ENCODE measurements at places on chromosomes 12 and 14.
A peak's percentile ranks its signal among the peaks of the same experiment; 100 is the strongest.

GRCh38 chr12:91249054-91249453 is 66.4 kb upstream of the DCN start:
- no peak for DNase-seq

DNA sequence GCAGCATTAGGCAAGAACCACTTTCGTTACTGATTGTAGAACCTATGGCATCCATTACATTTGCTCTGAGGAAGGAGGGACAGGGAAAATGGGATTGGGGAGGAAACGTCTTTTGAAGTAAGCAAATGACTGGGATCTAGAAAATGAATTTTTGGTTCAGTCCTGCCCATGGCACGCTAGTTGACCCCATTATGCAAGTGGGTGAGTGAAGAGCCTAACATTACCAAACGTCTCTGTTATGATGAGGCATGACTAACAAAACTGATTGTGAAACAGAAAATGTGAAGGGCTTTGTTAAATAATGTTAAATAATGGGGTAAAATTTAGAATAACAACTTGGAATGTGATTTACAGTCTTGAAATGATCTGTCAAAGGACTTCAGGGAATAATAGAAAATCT is 38.9 kb downstream of the CPSF2 start:
- no peak for DNase-seq

- no peak for DNase-seq
Observed at GRCh38 chr12:71865757-71866536, 26.4 kb downstream of the TBC1D15 start.

DNA sequence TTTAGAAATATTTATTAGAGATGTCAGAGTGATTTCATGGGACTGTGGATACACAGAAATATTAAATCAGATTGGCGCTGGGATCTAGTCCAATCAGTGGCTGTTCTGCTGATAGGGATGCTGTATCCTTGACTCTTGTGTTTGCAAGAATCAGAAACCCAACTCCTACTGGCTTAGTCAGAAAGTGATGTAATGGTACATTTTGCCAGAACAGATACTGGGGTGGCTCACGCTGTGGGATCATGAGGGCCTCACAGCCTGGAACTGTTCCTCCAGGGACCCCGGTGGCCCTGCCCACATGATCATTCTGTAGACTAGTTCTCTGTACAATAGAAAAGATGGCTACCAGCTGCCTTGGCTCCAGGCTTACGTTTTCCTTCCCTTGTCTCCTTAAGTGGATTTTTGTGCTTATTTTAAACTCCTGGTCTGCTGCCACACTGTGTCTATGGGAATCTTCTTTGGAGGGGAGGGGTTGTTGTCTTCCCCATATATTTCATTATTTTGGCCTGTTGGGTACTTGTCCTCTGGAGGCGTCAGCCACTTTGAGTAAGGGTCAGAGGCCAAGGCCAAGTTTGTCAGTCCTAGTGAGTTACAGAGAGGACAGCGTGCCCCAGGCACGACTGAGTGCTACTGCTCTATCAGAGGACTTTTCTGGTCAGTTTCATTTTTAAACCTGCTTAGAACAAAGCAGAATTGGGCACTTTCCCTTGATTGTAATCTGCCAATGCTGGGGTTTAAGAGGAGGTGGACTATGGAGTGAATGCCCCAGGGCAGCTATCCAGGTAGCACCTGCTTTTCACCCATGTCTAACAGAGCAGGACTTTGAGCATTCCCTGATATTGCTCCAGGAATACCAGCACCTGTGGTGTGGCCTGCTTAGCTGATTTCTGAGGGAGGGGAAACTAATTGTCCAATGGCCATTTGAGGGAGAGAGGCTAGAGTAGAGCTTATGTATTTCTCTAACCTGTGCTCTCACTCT is 164.3 kb downstream of the SLC5A8 start:
- no peak for DNase-seq

DNA sequence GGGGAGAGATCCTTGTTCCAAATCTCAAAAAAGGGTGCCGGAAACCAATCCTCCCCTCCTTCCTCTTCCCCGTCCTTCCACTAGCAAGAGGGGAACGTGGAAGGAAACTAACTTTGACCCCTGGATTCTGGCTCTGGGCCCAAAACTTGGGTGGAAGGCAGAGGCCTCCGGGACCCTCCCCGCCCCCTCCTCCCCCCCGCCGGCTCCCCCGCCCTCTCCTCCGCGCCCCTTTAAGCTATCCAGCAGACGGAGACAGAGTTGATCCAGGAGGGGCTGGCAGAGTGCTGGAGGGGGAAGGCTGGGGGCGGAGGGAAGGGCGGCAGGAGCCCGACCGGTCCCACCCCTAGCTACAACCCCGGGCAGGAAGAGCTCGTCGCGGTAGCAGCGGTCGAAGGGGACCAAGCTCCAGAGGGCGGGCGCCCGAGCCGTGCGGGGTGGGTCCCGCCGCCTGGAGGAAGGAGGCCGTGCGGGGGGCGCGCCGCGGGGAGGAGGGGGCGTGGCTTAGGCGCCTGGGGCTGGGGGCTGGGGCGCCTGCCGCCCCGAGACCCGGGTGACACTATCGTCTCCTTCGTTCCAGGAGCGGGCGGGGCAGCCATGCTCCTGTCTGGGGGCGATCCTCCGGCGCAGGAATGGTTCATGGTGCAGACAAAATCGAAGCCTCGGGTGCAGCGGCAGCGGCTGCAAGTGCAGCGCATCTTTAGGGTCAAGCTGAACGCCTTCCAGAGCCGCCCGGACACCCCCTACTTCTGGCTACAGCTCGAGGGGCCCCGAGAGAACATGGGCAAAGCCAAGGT is at the start of gene NYNRIN:
Gene NYNRIN (plus strand): TSS at position 351 of the 794 bp plus-strand sequence. CDS start 244 bp downstream, at position 595.
- no peak for DNase-seq

DNA sequence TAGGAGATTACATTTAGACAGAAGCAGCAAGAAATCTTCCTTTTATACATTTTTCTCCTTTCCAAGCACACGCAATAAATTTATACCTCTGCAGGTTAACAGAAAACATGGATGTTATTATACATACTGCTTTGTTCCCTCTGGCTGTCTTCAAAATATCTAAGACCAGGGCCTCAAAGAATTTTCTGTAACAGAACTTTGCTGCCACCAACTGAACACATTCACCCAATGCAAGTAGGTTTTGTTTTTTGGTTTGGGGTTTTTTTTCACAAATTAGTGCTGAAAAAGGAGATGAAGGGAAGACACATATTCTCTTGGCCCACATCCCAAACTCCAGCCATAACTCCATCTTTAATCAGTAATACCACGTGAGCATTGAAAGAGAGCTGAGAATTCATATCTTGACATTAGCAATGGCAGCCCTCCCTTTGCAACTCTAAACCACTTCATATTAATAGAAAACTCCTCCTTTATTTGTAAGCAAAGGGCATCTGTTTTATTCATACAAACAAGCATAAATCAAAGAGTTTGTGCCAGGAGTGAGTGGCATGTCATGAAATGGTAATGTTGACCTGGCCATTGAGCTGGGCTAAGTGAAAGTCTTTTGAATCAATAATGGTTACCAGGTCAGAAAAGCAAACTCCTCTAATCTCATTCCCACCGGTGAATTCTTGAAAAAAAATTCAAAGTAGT is 150.8 kb upstream of the FSCB start:
- DNase-seq = no peak

GRCh38 chr12:130978785-130979184 is 25.1 kb downstream of the ADGRD1 start:
- DNase-seq = no peak

- DNase-seq = no peak
Observed at GRCh38 chr14:58297412-58297761, 968 bp upstream of the ARID4A start.

DNA sequence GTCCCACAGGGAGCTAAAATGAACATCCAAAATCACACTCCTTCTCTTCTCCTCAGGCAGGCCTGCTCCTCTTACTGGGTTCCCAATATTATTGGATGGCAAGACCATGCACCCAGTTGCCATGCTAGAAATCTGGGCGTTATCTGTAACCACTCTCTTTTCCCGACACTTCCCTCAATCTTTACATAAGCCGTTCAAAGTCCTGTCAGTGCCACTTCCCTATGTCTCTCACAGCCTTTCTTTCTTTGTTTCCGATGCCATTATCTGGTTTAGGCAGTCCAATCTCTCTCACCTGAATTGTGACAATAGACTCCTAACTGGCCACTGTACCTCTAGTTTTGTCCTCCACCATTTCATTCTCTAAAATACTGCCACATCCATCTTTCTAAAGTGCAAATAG is 24.1 kb downstream of the SNRPF start:
- no peak for DNase-seq

GRCh38 chr12:9335867-9336266 is 127.7 kb upstream of the PZP start:
- DNase-seq = no peak

GRCh38 chr12:104870797-104871196 is 87.3 kb downstream of the SLC41A2 start:
- no peak for DNase-seq

DNA sequence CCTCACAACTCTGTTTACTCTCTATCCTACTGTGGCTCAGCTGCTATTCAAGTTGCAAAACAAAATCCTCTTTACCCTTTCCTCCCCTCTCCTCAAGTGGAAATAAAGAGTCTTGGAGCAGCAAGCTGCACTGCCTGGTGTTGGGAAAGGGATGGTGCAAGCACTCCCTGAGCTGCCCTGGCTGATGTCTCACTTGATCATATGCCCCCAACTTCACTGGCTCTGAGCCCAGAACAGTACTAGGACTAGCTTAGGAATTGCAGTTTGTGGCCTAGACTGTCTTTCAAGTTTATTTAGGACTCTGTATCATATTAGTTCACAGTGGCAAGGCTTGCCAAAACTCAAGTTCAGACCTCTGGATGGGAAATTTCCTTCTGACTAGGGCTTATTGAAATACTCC is 1683.8 kb upstream of the SEL1L start:
- DNase-seq = no peak

- DNase-seq = no peak
Observed at GRCh38 chr14:86296173-86296572, 766.2 kb downstream of the FLRT2 start.

GRCh38 chr12:29072631-29073030 is 76.4 kb upstream of the FAR2 start:
- DNase-seq = no peak

DNA sequence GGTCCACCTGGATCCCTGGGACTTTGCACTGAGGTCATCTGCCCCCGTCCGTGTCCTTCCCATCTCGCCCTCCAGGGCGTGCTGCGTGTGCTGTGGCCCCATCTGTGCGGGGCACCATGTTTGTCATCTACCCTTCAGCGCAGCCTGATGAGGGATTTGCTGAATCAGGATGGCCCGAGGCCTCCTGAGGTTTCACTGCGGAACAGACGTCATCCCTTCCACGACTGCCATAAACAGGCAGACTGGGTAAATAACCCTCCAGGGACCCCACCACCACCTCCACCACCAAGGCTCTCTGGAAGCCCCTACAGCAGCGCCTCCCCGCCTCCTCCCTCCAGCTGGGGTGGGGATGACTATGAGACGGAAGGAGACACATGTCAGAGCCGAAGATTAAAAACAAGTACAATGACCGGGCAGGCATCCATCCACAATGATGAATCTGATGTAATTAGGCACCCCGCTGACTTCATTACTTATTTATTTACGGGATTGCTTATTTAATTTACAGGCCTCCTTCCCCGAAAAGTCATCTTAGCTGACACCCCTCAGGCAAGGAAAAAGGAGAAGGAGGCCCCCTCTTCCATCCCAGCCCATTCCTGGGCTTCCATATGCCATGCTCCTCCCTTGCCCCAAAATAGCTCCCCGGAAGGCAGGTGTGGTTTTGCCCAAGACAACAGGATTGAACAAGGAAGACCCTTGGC is 39.4 kb downstream of the NCOR2 start:
- no peak for DNase-seq

DNA sequence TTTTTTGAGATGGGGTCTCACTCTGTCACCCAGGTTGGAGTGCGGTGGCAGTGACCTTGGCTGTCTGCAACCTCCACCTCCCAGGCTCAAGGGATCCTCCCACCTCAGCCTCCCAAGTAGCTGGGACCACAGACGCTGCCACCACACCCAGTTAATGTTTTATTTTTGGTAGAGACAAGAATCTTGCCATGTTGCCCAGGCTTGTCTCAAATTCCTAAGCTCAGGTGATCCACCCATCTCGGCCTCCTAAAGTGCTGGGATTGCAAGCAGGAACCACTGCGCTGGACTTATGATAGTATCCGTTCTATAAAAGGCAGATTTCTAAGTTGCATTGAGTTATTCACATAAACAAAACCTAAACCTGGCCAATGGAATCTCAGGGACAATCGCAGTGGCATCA is 321.1 kb upstream of the PRICKLE1 start:
- DNase-seq = no peak

DNA sequence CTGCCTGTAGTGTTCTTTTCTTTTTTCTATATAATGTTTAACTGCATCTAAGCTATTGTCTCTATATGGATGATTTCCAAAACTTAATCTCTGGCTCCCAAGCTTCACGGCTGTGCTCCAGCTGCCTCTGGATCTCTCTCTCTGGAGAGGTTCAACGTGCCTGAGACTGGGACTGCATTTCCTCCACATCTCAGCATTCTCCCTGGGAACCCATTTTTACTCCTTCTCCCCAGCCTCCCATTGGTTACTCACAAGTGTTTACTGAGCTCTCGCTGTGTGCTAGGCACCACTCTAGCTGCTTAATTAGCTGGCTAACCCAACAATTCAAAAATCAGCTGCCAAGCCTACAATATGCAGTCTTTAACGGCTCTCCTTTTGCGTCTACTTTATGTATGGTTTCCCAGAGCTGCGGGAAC is 34.7 kb downstream of the FBXL14 start:
- DNase-seq = no peak

- peak; percentile 21 for DNase-seq
Observed at GRCh38 chr12:14417715-14418114, 52.2 kb downstream of the ATF7IP start.

DNA sequence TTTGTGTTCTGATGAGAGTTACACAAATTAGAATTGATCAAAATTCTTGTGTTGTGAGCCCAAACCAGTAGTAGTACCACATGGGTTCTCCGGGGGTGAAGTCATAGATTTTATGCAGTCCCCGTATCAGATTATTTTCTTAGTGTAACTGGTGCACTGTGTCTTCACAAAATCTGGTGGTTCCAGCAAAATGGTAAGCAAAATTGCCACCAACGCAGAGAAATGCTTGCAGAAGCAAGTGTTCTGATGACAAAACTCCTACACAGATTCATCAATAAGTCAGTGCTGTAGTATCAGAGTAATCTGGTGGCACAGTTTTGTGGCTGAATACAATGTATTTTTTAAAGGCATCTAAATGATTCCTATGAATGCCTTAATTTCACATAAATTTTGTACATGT is 1.3 kb upstream of the CACNA2D4 start:
- no peak for DNase-seq

DNA sequence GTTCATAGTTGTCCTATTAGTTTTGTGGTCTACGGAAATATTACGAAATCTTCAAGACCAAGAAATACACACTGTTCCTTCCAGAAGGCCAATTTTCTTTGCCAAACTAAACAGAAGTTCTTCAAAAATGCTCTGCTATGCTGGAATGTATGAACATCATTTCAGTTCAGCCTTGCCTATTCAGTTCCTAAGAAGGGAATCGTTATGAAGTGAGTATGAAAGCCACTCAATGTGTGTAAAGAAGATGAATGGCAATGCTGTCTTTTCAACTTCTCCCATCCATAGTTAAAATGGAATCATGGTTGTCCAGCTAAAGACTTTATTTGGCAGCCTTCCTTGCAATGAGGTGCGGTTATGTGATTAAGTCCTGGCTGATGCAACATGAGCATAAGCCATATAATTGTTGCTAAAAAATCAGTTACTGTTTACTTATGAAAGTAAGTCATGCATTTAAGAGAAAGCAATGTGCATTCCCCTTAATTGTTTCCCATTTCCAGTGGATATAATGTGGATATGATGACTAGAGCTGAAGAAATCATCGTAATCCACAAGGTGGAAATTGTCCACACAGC is 73.8 kb upstream of the PTPRR start:
- no peak for DNase-seq

GRCh38 chr12:5441497-5442236 is 9.8 kb downstream of the NTF3 start:
- no peak for DNase-seq

GRCh38 chr14:90698379-90698869 is 117.8 kb downstream of the TTC7B start:
- no peak for DNase-seq

Measured in stimulated activated CD4-positive, alpha-beta T cell treated with anti-CD3 and anti-CD28 coated beads, Interleukin-1b, Interleukin-23, amount 100 ng/mL, for 4 hours (primary cell).